LoVo (cell line): ENCODE measurements at places on chromosomes 7 and 10.

DNA sequence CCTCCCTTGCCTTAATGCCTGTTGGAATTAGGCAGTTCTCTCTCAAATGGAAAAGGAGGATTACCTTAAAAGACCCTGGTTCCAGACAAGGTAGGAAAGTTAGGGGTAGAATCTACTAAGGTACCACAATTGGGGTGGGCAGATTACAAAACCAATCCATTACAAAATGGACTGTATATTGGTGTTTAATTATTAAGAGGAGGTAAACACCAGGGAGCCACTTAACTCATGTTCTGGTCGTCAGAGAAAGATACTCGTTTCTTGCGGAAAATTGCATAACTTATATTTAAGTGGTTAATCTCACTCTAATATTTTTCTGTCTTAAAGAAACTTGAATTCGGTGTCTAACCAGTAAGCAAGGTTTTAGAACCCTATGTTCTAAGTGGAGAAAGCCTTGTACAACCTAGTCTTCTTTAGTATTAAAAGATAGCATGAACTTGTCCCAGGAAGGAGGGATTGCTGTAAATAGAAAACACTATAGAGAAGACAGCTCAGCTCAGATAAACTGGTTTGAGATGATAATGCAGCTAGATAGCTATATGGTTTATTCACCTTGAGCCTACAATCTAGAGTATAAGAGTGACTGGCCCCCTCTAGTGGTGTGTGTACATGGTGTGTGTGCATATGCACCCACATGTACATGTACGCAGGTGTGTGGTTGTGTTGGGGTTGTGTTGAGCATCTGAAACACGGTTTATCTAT lies 58.0 kb upstream of the STRIP2 start:
- peak; percentile 71 for DNase-seq

- no peak for DNase-seq
Measured at GRCh38 chr7:35254496-35255442, 869 bp upstream of the TBX20 start.

DNA sequence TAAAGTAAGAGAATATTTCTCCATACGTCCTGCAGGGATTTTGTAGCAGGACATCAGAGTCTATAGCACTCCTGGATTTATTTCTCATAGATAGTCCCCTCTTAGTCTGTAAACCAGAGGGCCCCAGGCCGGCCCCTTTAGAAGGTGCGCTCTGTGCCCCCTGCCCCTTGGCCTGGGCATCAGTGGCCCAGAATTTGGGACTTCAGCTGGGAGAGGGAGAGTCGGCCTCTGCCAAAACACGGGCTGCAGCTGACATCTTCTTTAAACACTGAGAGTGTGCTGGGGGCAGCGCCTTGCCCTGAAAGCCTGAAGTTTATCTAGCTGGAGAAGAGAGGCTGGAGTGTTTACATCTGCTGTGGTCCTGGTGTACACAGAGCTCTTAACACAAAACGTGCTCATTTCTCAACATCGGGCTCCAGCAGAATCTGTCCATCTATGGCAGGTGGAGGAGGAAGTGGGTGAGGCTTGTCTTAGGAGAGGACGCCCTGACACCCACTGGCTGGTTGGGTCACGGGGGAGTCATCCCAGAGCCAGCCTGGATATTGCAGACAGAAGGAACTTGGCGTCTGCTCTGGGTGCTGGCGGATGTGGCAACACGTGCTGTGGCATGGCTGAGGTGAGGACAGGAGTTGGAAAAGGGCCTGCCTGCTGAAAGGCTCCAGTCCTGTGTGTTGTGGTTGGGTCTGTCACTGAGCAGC lies 5.0 kb upstream of the TACR2 start:
- DNase-seq, result no peak

DNA sequence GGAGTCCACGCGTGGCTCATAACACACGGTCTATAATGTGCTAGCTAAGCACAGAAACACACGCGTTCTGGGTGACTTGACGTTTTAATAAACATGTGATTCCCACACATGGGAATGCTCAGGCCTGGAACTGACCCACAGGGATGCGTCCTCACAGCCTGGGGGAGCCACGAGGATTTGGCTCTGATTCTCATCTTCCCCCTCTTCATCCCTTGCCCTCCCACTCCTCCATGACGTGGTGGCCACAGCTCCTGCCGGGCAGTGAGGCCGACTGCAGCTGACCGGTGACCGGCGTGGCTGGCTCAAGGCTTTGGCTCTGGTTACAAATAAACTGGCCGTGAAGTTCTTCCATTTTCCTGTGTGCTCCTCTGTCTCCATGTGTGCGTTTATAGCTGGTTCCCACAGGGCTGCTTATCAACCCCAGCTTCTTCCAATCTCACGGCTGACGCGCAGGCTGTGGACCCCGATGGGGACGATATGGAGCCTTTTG lies 40.9 kb upstream of the KLF6 start:
- no peak for DNase-seq

GRCh38 chr10:132098539-132099388 lies 33.0 kb downstream of the JAKMIP3 start:
- DNase-seq, result no peak

DNA sequence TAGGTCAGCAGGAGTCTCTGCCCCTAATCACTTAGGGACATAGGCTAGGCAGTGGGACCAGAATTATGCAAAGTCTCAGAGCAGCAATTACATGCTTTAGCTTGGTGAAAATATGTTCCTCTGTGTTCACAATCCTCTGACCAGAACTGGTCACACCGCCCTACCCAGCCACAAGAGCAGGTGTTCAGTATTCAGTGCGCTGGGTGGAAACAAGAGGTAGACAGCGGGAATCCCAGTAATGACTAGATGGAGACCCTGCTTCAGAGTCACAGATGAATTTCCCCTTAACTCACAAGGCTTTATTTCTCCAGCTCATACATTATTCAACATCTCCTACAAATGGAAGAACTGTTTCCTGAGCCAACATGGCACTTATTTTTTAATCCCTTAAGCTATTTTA lies 763.7 kb upstream of the POM121L12 start:
- no peak for DNase-seq

- peak; percentile 66 for DNase-seq
Measured at GRCh38 chr7:26681819-26682418, 182.5 kb downstream of the SKAP2 start.

DNA sequence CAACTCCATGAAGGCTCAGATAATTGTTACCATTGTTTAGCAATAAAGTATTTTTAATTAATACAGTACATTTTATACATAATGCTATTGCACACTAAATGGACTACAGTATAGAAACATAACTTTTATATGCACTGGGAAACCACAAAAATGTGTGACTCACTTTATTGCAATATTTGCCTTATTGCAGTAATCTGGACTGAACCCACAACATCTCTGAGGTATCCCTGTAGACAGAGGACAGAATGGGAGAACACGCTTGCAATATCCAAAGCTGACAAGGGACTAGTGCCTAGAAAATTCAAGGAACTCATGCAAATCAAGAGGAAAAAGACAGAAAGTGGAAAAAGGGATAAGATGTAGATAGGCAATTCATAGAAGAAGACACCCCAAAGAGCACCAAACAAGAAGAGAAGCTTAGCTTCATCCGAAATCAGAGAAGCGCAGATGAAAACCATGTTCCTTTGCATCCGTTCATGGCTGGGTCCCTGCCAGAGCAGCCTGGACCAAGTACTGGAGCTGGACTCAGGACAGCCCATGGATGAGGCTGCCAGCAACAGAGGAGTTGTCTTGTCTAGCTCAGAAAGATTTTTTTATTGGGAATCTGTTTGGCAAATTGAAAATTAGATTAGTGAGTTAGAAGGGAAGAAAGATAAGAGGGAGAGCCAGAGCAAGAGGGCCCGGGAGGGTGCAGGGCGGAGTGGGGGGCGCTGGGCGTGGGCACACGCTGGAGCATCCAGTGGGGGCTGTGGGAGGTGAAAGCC lies 16.0 kb upstream of the GALNTL5 start:
- DNase-seq, result peak; percentile 87

DNA sequence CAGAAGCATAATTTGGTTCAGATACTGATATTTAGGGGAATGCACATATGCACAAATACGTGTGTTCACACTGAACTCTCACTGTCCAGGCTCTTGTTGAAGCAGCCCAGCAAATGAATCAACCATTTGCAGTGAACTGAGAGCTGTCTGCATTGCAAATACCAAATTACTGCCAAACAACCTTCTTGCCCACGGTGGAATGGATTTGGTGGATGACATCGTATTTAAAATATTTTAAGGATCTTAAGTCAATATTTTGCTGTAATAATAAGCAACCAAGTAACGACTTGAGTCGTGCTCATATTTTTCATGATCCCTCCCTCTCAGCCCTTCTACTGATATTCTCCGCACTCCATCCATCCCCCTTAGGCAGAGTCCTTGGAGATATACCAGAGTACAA lies 107.9 kb upstream of the FEZF1 start:
- no peak for DNase-seq

GRCh38 chr10:110138197-110138812 lies 69.1 kb upstream of the MXI1 start:
- peak; percentile 63 for DNase-seq

DNA sequence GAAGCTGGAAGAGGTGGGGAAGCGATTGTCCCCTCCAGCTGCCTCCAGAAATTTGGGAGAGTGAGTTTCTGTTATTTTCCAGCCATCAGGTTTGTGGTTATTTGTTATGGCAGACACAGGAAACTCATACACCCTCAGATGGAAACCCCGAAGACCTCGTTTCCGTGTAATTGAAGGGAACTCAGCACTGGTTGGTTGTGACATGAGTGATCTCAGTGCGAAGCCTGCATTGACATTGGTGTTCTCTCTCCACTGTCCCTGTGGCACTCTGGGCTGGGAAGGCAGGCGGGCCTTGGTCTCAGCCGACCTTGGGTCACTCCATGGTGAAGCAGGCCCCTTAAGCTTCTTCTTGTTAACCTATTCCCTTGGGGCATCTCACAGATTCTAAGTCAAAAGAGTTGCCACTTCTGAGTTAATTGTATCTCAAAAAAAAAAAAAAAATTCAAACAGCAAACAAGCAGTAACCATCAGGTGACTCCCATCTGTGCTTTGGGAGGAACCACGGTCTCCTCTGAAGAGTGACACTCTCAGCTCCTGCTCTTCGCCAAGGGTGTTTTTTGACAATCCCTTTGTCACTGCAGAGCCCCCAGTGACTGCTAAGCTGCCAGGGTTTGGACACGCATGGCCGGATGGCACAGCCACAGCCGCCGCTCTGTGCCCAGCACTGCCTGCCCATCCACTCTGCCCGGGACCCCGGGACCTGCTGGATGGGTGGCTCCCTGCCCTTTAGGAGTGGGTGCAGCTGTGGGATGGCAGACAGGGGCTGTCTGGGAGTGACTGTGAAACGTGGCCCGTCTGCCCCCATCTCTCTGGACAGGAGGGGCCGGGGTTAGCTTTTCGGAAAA lies 233.6 kb downstream of the PRPF18 start:
- no peak for DNase-seq

- DNase-seq, result no peak
Measured at GRCh38 chr7:128174386-128174785, 66.7 kb upstream of the LEP start.

- DNase-seq, result no peak
Measured at GRCh38 chr7:95509199-95509598, 23.5 kb downstream of the ASB4 start.

DNA sequence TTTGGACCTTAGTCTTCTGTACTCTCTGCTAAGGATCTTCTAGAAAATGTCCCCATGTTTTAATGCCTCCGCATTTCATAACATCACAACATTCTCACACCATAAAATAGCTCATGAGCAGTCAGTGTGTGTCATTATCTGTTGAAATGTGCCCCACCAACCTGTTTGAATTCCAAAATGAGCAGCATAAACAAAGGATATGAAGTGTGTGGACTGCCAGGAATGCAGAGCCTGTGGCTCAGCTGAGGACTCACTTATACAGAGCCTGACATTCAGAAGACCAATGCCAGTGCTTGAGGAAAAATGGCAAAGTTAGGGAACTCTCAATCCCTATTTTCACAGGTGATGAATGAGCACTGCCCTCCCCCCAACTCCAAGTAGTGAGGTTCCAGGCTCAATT lies 621.4 kb downstream of the POM121L12 start:
- DNase-seq, result no peak

DNA sequence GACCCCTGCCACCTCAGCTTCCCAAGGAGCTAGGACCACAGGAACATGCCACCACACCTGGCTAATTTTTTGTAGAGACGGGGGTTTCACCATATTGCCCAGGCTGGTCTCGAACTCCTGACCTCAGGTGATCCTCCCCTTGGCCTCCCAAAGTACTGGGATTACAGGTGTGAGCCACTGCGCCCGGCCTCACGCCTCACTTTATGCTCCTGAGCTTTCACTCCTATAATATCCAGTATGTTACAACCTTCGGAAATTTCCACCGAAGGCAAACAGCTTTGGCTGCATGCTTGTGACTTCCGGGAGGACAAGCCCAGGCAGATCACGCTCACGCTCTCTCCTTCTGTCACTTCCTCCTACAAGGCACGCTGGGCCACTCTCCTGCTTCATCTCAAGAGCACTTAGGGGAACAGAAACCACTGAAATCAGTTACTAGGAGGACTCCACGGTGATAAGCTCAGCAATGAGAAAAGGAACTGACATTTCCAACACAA lies 4.4 kb upstream of the MAD1L1 start:
- DNase-seq, result no peak

GRCh38 chr10:117217196-117217761 lies 20.0 kb downstream of the KCNK18 start:
- peak; percentile 5 for DNase-seq

- no peak for DNase-seq
Measured at GRCh38 chr7:12094365-12094921, 116.7 kb upstream of the TMEM106B start.

GRCh38 chr7:132065193-132065988 lies 509.0 kb upstream of the PODXL start:
- DNase-seq, result peak; percentile 48

DNA sequence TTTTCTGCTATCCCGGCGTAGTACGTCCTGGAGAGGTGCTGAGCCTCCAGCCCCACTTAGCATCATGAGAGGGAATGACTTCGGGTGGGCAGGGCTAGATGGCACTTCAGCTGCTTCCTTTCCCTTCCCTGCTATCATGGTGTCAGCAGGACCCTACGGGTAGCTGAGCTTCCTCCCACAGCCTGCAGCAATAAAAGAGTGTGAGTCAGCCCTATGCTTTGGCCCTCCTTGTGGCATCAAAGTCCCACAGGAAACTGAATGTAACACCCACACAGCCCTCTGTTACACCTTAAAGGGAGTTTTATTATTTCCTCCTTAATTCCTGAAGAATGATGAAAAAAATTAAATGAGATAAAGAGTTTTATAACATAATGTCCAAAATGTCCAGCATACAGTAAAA lies 458.1 kb downstream of the RPS24 start:
- DNase-seq, result peak; percentile 14

DNA sequence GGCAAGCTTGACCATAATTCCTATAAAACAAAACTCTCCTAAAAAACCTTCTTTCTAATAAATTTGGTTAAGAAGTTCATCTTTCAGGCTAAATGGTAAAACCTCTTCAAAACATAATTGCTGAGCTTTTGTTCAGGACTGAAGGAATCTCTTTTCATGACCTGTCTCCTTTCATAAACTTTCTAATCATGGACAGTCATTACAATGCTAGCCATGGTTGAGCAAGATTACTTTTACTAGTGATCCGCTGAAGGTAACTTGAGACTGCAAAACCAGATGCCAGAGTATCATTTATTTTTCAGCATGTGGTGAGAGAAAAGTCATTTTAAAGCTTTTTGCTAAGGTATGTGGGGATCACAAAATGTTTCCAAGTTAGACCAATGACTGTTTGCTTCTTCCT lies 186.4 kb upstream of the RHOBTB1 start:
- DNase-seq, result no peak

GRCh38 chr10:14774797-14775196 lies at the start of gene FAM107B:
FAM107B (minus strand) TSS chr10:14774897; CDS start chr10:14774663, 234 bp downstream.
- no peak for DNase-seq

GRCh38 chr7:99121496-99122021 lies 22.3 kb downstream of the SMURF1 start:
- DNase-seq, result no peak

GRCh38 chr10:25978771-25979170 lies 44.7 kb downstream of the MYO3A start:
- no peak for DNase-seq

- DNase-seq, result no peak
Measured at GRCh38 chr10:6786579-6787031, 206.5 kb upstream of the PRKCQ start.
